SJCRH30 (cell line): ENCODE measurements at places on chromosomes 5 and 9.

- no peak overlapping the region for H3K4me3 ChIP-seq
- no peak for DNase-seq
- no peaks in the 10 kb centered on the region for H3K27me3 ChIP-seq
- H3K4me1 ChIP-seq: peaks cover 33% of the 10 kb centered on the region
- peaks cover 3% of the 10 kb centered on the region; the same call in 1 of the 2 replicates for H3K36me3 ChIP-seq
Observed at GRCh38 chr5:139663207-139664085, 15.3 kb downstream of the CXXC5 start.

- no peaks in the 10 kb centered on the region for H3K4me1 ChIP-seq
- DNase-seq: no peak
- H3K27ac ChIP-seq: no peak overlapping the region
- H3K27me3 ChIP-seq: peaks cover 6% of the 10 kb centered on the region; the same call in 1 of the 2 replicates
Observed at GRCh38 chr9:128211186-128211980, 8.2 kb downstream of the DNM1 start.

- peak overlapping the region; percentile 61 for H3K4me3 ChIP-seq
- H3K27me3 ChIP-seq: peaks cover 8% of the 10 kb centered on the region
- no peaks in the 10 kb centered on the region for H3K36me3 ChIP-seq
- H3K4me1 ChIP-seq: peaks cover 4% of the 10 kb centered on the region; the same call in 1 of the 2 replicates
Observed at GRCh38 chr5:123088031-123088805, 823 bp upstream of the PRDM6 start.

DNA sequence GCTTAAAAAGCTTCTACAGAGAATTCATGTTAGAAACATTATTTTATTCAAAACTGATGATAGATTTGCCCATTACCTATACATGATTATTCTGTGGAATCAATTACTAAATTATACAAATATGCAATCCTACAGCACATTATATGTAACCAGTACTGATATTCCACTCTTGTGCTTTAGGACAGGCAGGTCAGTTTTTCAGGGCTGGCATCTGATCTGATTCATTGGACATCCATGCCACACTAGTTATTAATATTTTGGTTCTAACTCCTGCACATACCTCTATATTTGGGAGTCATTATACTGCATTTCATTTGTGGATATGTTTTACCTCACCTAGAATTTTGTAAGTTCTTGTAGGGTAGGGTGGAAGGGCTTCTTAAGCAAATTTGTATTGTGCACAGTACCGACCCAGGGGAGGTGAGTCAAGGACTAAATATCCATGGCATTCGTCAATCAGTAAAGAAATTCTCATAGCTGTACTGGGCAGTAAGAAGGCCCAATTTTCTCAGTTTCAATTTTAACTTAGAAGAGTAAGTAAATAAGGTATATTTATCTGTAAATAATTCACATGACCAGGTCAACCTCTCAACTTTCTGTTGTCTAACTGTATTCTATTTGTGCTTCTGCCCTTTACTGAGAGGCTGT lies 33.5 kb downstream of the ELOVL7 start:
- no peak overlapping the region for H3K4me3 ChIP-seq
- no peaks in the 10 kb centered on the region for H3K27me3 ChIP-seq
- H3K27ac ChIP-seq: no peak overlapping the region
- no peaks in the 10 kb centered on the region for H3K4me1 ChIP-seq
- no peaks in the 10 kb centered on the region for H3K36me3 ChIP-seq
- no peak for DNase-seq

- H3K36me3 ChIP-seq: peaks cover 2% of the 10 kb centered on the region
- H3K27ac ChIP-seq: no peak overlapping the region
- no peak overlapping the region for H3K4me3 ChIP-seq
Observed at GRCh38 chr9:14650596-14650995, 42.6 kb downstream of the ZDHHC21 start.

- H3K27me3 ChIP-seq: no peaks in the 10 kb centered on the region
- H3K4me1 ChIP-seq: 0 out of 2 replicates have a peak, but pooled peaks cover 2% of the 10 kb centered on the region
- H3K36me3 ChIP-seq: peaks cover 13% of the 10 kb centered on the region
- H3K4me3 ChIP-seq: no peak overlapping the region; the same call in 1 of the 2 replicates
Observed at GRCh38 chr5:154860123-154860522, 1.7 kb downstream of the CNOT8 start.

- no peak for DNase-seq
- no peak within 1 kb of the TSS for H3K27ac ChIP-seq
- H3K36me3 ChIP-seq: no peaks in the 10 kb centered on the region
- H3K4me3 ChIP-seq: no peak within 1 kb of the TSS
- H3K4me1 ChIP-seq: peaks cover 4% of the 10 kb centered on the region; the same call in 1 of the 2 replicates
- H3K27me3 ChIP-seq: no peaks in the 10 kb centered on the region
Observed at GRCh38 chr9:35618325-35618727, at the start of gene CD72. Gene CD72 (minus strand): TSS chr9:35618413. CDS start chr9:35618303, 110 bp downstream.

DNA sequence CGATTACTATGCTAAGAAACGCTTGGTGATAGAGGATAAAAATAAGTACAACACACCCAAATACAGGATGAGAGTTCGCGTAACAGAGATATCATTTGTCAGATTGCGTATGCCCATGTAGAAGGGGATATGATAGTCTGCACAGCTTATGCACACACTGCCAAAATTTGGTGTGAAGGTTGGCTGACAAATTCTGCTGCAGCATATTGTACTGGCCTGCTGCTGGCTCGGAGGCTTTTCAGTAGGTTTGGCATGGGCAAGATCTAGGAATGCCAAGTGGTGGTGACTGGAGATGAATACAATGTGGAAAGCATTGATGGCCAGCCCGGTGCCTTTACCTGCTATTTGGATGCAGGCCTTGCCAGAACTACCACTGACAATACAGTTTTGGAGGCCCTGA lies 208.4 kb downstream of the PDZD2 start:
- H3K4me3 ChIP-seq: no peak overlapping the region
- no peak overlapping the region for H3K27ac ChIP-seq
- no peaks in the 10 kb centered on the region for H3K27me3 ChIP-seq
- no peak for DNase-seq

- H3K4me1 ChIP-seq: no peaks in the 10 kb centered on the region
- no peak overlapping the region for H3K4me3 ChIP-seq
- no peak for DNase-seq
- no peak overlapping the region for H3K27ac ChIP-seq
Observed at GRCh38 chr5:56183506-56183905, 49.6 kb downstream of the ANKRD55 start.

DNA sequence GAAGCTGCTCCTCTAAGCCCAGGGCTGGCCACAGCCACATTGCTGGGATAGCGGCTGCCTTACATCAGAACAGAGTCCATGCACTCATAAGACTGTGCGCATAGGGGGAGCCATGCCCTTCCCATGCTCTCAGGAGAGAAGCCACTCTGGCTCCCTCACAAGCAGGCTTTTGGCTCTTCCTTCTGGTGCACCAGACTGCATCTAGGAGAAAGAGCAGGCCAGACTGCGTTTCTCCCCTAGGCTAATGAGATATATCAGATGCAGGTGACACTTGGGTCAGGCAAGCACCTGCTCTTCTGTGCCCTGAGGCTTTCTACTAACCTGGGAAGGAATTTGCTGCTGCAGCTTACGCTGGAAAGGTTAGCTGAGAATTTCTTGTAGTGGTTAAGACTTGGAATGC lies 43.2 kb upstream of the BRINP1 start:
- no peaks in the 10 kb centered on the region for H3K36me3 ChIP-seq
- no peak for DNase-seq
- no peak overlapping the region for H3K27ac ChIP-seq

- no peaks in the 10 kb centered on the region for H3K4me1 ChIP-seq
- H3K36me3 ChIP-seq: peaks cover 74% of the 10 kb centered on the region
- H3K27ac ChIP-seq: no peak overlapping the region
Observed at GRCh38 chr5:149497357-149497756, 53.9 kb downstream of the CSNK1A1 start.

- H3K4me1 ChIP-seq: no peaks in the 10 kb centered on the region
- peaks cover 5% of the 10 kb centered on the region; the same call in 1 of the 2 replicates for H3K36me3 ChIP-seq
- no peaks in the 10 kb centered on the region for H3K27me3 ChIP-seq
- DNase-seq: no peak
- H3K4me3 ChIP-seq: no peak overlapping the region
Observed at GRCh38 chr9:121783111-121783510, 131.7 kb downstream of the DAB2IP start.

DNA sequence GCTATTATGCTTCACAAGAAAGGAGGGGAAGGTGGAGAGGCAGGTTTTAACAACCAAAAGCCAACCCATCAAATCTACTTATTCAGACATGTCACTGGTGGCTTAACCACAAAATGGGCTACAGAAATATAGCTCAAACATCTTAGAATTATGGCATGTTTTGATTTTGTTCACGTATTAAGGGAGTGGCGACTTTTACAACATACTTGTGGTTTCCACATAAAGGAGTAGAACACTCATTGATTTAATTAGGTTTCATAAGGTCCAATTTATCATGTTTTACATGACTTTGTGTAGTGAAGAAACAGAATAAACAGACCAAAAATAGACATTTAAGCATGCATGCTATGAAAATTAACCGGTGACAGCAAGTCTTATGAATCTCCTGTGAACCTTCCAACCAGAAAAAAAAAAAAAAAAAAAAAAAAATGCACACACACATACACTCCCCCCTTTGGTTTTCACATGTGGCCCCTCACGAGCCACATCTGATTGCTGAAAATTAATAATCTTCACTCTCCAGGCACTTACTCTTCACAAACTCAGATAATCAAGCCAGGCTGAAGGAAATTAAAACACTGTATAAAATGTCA lies 5.4 kb downstream of the ZNF608 start:
- H3K4me3 ChIP-seq: no peak overlapping the region
- DNase-seq: no peak
- H3K27me3 ChIP-seq: no peaks in the 10 kb centered on the region
- H3K4me1 ChIP-seq: peaks cover 31% of the 10 kb centered on the region

DNA sequence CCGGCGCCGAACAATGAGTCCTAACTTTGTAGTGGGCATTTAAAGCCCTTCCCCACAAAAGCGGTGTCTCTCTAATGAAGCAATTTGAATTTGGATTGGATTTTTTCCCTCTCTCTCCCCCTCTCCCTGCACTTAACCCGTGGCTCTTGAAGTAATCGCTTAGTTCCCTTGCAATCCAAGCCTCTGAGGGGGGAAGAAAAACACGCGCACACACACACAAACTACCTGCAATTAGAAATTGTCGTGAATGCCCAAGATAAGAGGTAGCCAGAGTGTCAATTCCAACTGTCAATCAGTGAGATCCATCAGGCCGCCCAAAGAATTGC lies 1.2 kb downstream of the LHX6 start:
- no peak overlapping the region for H3K27ac ChIP-seq
- H3K27me3 ChIP-seq: peaks cover 17% of the 10 kb centered on the region; the same call in 1 of the 2 replicates
- no peaks in the 10 kb centered on the region for H3K4me1 ChIP-seq
- H3K4me3 ChIP-seq: peak overlapping the region; percentile 67
- H3K36me3 ChIP-seq: no peaks in the 10 kb centered on the region
- no peak for DNase-seq

DNA sequence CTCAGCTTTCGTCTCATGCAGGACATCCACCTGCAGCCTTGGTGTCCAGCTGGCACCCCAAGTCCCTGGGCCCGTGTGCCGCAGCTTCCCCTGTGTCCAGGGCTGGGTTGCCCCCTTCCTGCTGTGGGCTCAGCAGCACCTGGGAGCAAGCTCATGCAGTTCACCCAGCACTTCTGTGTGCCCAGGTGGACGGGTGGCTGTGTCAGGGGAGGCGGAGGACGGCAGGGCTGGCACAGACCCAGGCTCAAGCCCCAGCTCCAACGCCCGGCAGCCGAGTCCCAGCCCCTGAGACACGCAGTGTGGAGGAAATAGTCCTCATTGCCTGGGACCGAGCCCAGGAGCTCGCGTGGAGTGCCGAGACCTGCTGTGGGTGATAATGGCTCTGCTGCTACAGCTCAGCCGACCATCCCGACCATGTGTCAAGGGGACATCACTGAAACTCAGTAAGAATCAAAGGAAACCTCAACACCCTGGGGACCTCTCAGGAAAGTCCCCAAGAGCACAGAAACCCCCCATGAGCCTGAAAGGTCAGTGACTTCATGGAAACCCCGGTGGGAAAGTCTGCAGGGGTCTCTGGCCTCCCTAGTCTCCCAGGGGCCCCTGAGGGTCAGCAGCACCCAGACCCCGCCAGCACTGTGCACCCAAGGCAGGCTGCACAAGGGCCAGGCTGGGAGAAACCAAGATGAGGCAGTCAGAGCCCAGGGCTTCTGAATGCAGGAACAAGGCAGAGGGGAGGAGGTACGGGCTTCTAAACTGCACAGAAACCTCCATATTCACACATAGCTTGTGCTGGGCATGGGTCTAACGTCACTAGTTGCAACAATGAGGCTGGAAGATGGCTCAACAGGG lies 38.8 kb downstream of the LPCAT1 start:
- no peaks in the 10 kb centered on the region for H3K4me1 ChIP-seq
- no peak for DNase-seq
- H3K36me3 ChIP-seq: no peaks in the 10 kb centered on the region

DNA sequence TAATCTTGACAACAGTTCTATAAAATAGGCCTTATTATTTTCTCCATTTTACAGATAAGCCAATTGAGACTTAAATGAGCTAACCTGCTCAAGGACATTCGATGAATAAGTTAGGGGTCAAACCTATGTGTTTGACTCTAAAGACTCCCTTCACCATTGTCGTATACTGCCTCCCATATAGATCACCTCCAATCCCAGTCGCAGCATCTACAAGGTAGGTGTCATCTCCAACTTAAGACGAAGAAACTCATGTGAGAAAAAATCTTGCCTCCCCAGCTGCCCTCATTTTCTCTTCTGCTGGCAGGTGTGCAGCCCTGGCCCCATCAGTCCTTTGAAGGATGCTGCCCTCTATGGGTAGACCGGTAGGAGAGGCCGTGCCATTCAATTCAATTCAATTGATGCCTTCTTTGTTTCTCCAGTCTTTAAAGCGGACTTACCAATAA lies 75.2 kb upstream of the SMARCA2 start:
- no peaks in the 10 kb centered on the region for H3K4me1 ChIP-seq
- no peaks in the 10 kb centered on the region for H3K36me3 ChIP-seq
- peak; percentile 65 for DNase-seq
- H3K27ac ChIP-seq: no peak overlapping the region

GRCh38 chr5:39100851-39101396 lies 26.7 kb upstream of the RICTOR start:
- H3K27me3 ChIP-seq: no peaks in the 10 kb centered on the region
- H3K4me1 ChIP-seq: no peaks in the 10 kb centered on the region
- H3K4me3 ChIP-seq: no peak overlapping the region
- H3K27ac ChIP-seq: no peak overlapping the region
- H3K36me3 ChIP-seq: no peaks in the 10 kb centered on the region
- DNase-seq: no peak

- no peak overlapping the region for H3K27ac ChIP-seq
- peaks cover 12% of the 10 kb centered on the region; the same call in 1 of the 2 replicates for H3K27me3 ChIP-seq
- no peak overlapping the region for H3K4me3 ChIP-seq
- no peaks in the 10 kb centered on the region for H3K36me3 ChIP-seq
- no peaks in the 10 kb centered on the region for H3K4me1 ChIP-seq
Observed at GRCh38 chr5:530001-530955, 6.0 kb upstream of the SLC9A3 start.

- no peak overlapping the region for H3K4me3 ChIP-seq
- H3K4me1 ChIP-seq: 0 out of 2 replicates have a peak, but pooled peaks cover 2% of the 10 kb centered on the region
- no peak for DNase-seq
- no peak overlapping the region for H3K27ac ChIP-seq
Observed at GRCh38 chr9:89778100-89779090, 173.6 kb downstream of the GADD45G start.

GRCh38 chr9:69265891-69266290 lies 59.1 kb upstream of the ENTREP1 start:
- no peak for DNase-seq
- no peak overlapping the region for H3K27ac ChIP-seq
- H3K4me1 ChIP-seq: no peaks in the 10 kb centered on the region
- no peaks in the 10 kb centered on the region for H3K27me3 ChIP-seq

- no peak overlapping the region for H3K4me3 ChIP-seq
- H3K27me3 ChIP-seq: no peaks in the 10 kb centered on the region
- H3K4me1 ChIP-seq: no peaks in the 10 kb centered on the region
Observed at GRCh38 chr5:164354139-164354751, 848.8 kb downstream of the MAT2B start.
